Thoracic aorta (tissue), 2 donors: ENCODE measurements at places on chromosomes 1 and 21.

GRCh38 chr1:221451741-221452140, 290.1 kb downstream of the DUSP10 start:
- DNase-seq = no peak

DNA sequence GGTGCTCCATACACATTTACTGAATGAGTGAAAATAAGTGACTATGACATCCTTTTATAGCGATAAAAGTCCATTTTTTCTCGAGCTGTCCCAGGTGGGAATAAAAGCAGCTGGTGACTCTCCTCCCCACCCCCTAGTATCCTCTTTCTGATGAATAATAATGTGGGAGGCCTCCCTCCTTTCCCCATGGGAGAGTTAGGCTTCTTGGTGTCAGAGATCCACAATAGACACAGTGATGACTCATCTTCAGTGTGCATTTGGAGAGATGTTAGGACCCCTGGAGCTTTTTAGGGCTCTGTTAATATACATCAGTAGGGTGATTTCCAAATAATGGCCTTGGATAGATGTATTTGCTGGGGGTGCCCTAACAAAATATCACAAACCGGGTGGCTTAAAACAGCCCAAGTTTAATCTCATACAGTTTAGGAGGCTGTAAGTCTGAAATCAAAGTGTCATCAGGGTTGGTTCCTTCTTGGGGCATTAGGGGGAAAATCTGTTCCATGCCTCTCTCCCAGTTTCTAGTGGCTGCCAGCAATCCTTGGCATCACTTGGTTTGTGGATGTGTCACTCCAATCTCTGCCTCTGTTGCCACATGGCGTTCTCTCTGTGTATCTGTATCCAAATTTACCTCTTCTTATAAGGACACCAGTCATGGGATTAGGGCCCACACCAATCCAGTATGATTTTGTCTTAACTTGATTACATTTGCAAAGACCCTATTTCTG, 4.4 kb upstream of the PHC2 start:
- DNase-seq = no peak

DNA sequence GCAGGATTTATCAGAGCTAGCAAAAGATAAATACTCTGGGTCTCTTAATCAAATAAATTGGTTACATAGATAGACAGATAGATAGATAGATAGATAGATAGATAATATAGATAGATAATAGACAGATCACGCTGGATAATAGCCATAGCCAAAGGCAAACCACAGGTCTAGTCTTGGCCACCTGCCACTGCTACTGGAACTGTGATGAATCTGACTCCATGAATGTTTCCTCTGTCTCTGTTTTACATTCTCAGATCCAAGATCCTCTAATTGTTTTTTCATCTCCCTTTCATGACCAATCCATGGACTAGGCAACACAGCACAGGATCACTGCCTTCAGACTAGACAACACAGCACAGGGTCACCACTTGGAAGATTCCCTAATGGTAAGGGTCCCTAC, 444.7 kb upstream of the NFIA start:
- no peak for DNase-seq

- DNase-seq = no peak
Measured at GRCh38 chr1:204711103-204711946, 25.8 kb upstream of the LRRN2 start.

DNA sequence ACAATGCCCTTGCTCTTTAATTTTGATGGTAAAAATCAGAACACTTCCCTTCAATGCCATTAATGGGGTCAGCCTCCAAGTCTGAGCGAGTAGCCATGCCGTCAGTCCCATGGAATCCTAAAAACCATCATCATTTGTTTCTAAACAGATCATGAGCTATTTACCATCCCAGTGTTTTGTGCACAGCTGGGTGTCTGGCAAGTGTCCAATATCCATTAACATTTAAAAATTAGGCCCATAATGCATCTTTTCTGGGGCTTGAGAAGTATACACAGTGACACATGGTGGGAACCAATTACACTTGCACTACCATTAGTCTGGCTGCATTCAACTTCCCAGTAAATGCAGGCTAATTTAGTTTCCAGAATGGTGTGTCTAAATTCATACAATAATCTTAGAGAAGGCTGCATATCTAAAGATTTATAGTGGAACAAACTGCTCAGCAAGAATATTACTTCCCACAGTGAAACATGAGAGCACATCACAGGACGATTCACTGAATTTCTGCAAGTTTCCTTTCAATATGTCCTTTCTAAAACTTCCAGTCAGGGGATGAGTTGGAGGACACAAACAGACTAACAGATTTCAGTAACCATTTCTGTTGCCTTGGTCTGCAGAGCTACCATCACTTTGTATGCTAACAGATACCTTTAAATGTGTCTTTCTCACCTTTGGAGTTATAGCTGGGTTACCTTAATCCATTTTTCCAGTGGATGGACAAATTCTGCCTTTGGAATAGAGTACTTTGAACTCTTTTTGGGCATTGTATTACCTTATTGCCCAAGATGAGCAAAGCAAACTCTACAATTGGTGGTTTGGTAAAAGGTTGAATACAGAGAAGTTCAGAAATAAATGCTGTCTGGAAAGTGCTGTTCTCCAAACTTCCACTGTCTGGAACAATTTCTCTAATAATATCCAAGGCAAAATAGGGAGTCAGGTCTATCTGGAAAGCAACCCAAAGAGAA, 258.0 kb downstream of the PTBP2 start:
- DNase-seq = no peak

DNA sequence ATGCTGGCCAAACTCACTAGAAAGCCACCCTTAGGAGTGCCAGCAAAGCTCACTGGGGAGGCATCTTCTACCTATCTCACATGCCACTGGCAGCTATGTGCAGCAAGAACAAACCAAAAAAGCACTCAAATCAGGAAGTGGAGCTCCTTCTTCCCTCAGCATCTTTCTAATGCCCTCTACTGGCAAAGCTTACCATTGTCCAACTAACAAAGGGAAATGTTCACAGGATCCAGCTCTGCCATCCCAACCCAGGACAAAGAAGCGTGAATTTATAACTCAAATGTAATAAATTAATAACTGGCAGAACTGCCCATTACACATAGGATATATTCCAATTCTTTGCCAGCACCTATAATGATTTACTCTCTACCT, 38.9 kb downstream of the LEPR start:
- no peak for DNase-seq

DNA sequence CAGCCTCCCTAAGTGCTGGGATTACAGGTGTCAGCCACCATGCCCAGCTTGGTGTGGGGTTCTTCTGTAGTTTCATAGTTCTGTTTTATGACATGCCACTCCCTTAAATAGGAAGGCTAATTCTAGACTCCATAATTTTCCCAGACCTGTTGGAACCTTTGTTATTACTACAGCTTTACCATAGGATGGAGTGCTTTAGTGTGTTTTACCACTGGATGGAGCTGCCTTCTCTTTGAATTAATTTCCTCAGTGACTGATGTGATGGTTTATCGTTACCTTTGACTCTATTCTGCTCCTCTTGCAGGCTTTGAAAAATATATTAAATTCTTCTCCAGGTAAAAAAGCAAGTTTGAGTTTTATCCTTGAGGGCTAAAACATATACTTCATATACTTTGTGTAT, 84.6 kb upstream of the NEK7 start:
- no peak for DNase-seq

DNA sequence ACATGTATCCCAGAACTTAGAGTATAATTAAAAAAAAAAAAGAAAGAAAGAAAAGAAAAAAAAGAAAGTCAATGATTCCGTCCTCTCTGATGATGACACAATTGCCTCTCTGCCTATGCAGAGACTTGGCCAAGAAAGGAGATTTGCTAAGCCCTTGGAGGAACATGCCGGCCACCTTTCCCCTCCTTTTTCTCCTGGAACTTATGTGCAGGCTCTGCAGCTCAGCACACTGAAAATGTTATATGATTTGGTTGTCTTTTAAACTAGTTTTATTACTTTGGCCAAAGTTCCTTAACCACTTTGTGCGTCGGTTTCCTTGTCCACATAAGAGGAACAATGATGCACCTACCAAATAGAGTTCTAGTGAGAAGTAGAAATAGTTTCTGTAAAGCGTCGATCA, 111.4 kb upstream of the ZNF644 start:
- DNase-seq = no peak

DNA sequence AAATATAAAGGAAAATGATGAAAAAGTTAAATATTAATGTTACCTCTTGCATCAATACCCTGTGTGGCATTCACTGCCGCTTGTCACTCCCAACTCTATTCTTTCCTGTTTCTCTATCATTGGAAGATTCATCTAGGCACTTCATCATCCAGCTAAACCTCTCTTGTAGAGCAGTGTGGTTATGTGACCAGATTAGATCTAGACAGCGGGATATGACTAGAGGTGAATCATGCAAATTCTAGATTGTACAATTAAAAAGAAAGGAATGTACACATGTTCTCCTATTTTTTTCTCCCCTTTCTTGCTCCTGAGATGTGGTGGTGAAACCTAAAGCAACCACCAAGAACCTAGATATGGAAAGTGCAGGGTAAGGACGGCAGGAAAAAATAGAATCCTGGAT, 174.1 kb downstream of the LBR start:
- DNase-seq = no peak

DNA sequence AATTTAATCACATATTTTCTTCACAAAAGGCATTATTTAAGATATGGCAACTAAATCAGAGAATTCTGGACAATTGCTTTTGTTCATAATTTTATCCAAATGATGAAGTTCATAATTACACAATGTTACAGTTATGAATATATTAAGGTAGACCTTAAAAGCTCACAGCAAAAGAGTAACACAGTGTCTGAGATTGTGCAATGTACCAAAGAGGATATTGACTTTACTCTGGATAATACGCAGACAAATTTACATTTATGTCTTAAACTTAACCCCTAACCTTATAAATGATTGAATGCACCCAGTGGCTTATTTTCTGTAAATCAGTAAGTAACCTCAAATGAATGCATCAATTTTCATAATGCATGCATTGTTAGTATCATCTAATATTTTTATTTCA, 216.2 kb upstream of the SAMSN1 start:
- DNase-seq = no peak

- DNase-seq = no peak
Measured at GRCh38 chr1:167371030-167371429, 147.3 kb downstream of the CD247 start.

DNA sequence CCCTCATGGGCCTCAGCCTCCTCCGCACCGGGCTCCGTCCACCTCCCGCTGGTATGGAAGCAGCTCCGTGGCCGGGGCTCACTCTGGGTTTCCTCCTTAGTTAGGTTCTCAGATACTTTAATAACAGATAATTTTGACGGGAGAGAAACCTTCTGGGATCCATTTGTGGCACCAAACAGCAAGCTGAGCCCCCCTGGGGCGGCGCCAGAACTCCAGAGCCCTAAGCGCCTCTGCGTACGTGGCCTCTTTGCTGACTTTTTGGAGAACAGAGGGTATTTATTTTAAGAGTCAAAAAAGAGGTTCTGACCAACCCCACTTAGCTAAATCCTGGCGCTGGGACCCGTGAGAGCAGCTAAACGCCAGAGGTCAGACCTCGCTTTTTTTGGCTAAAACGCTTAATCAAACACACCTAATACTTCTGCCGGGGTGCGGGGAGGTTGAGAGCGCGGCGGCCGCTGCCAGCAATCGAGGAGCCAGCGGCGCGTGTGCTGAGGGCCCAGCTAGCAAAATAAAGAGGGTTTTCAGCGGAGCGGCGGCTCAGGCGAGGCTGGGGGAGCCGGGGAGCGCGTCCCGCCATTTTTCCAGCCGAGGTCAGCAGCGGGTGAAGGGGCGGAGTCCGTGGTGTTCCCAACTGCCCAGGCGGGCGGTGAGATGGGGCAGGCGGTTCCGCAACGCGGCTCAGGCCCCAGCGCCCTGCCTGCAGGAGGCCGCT, 171.7 kb downstream of the PRDM16 start:
- DNase-seq = no peak
